ENCODE measurements at places on chromosomes 2 and 18.

GRCh38 chr2:205564346-205565141 is 117.8 kb upstream of the NRP2 start:
- no peak for DNase-seq

DNA sequence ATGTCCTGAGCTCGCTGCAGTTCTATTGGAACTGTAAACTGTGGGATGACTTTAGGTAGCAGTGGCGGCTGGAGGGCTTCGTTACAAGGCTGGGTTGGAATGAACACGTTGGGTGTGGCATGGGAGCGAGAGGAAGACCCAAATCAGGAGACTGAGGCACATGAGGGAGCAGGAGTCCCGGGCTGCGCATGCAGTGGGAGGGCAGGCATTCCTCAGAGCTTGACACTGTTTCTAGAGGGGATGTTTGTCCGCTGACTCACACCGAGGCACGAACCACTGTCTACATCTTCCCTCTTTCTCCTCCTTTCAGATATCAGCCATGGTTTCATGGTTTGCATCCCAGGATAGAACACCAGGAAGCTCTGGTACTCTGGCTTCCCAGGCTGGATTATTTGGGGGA is 40.6 kb upstream of the LAMA1 start:
- no peak for DNase-seq

DNA sequence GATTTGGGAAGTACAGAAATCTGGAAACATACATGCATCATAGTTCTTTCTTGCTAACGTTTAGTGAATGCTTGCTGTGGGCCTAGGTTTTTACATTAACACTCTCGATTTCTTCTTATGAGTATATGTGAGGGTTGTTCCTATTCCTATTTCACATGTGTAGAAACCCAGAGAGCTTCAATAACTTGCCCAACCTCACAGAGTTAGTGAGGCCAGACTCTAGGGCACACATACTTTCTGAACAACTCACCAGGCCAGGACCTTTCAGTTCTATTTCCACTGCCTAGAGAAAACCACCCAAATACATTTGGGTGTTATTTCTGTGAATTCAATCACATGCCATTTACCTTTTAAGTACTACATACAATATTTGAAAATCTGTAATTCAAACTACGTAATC is 8.2 kb upstream of the KCTD1 start:
- no peak for DNase-seq

DNA sequence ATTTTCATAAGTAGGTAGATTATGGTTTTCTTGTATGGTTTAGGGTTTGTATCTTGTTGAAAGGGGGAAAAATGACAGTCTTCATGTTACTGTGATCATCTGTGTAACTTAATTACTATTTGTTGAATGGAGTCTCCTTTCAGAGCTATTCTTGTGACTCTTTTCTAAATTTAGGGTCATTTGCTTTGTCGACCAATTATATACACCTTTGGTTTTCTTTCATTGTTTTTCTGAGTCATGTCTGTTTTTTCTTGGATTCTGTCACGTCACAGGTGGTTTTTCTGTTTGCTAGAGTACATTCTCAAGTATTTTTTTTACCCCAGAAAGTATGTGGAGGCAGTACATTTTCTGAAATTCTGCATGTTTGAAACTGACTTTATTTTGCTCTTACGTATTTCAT is 43.8 kb upstream of the DYSF start:
- no peak for DNase-seq

DNA sequence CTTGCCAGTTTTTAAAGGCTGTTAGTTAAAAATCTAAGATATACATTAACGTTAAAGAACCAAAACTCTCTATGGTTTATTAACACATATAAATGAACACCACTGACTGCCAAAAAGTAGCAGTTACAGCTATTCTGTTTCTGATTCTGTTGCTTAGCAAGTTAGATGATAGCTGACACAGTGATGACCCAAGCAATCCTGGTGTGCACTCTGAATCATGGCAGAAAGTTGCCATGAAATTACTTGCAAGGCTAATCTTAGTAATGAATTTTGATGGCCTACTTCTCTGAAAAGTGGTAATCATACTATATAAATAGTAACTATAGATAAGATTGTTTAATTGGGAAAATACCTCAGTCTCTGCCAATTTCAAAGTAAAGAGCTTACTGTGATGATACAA is 57.7 kb downstream of the ROCK2 start:
- DNase-seq: no peak

GRCh38 chr2:207167099-207167923 is 1.6 kb upstream of the KLF7 start:
- no peak for DNase-seq

DNA sequence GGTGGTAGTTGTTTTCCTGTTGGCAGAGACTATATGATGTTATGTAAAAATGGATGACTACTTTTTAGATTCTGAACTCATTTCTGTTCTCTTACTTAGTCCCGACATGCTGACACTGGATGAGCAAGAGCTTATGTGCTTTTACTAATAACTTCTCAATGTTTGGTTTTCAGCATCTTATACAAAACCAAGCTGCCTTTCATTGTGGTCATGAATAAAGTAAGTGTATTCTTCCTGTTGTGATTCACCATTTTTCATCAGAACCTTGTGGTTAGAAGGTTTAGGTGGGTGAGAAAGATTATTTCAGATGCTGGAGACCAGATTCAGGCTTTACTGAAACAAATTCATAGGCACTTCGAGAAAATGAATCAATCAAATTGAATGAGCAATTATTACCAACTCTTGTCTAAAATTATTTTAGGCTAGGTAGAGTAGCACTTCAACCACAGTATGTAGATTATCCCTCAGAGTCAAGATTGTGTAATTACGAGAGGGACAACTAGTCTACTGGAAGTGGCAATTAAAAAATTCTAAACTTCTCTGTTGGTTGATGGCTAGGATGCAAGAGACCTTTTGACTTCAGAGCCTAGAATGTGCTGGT is 9.3 kb downstream of the GPN1 start:
- DNase-seq: no peak

- no peak for DNase-seq
Observed at GRCh38 chr18:72376256-72376655, 167.9 kb downstream of the CBLN2 start.

DNA sequence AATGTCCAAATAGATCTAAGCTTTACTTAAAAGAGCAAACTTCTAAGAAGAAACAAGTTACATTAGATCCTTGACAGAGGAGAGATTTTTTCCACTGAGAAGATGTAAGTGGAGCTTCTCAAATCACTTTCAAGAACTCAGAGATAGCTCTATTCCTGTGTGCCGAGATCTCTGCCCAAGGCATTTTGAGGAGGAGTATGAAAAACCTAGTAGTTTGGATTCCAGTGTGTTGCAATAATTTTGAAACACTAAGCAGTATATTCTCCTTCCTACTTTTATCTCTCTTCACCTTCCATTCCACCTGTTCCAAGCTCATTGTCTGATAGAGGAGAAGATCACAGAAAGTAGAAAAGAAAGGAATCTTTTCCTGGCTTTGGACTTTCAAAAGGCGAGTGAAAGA is 192.0 kb upstream of the TANK start:
- no peak for DNase-seq

- DNase-seq: no peak
Observed at GRCh38 chr2:2974982-2975381, 402.6 kb downstream of the EIPR1 start.

DNA sequence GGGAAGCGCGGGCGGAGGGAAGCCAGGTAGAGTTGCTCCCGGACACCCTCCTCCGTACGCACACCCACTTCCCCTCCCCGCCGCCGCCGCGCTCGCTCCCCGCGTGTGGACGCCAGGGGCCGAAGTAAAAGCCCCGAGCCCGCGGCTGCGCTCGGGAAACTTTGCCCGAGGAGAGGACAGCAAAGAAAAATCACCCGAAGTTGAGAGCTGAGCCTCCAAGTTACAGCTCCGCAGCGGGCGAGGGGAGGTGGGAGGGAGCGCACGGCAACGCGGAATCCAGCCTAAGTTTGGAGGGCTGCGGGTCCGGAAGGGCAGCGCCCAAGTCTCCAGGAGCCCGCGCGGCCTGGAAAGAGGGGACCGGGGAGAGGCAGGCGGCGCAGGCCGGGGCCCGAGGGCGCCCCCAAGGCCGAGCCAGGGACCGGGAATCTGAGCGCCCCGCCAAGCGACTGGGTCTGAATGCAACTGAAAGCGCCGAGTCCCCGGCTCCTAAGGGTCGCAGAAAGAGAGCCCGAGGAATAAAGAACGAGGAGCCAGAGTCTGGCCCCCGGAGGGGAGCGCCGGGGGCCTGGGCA is 706 bp upstream of the BCL11A start:
- DNase-seq: no peak

GRCh38 chr2:194062401-194062800 is 1594.6 kb upstream of the SLC39A10 start:
- no peak for DNase-seq

DNA sequence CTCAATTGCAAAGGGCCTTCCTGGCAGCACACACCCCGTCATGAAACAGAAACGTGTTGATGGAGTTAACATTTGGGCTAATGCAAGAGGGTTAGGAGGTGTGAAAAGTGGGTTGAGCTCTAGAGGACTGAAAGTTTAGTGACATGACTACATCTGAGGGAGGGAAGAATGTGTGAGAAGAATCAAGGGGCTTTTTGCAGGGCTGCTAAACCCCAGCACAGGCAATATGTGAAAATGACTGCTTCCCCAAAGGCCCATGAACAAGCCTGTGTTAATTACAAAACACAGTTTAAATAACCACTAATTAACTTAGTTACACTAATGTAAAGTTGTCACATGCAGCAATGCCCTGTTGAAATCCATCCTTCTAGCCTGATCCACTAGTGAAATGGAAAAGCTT is 63.4 kb upstream of the PEX13 start:
- DNase-seq: no peak

DNA sequence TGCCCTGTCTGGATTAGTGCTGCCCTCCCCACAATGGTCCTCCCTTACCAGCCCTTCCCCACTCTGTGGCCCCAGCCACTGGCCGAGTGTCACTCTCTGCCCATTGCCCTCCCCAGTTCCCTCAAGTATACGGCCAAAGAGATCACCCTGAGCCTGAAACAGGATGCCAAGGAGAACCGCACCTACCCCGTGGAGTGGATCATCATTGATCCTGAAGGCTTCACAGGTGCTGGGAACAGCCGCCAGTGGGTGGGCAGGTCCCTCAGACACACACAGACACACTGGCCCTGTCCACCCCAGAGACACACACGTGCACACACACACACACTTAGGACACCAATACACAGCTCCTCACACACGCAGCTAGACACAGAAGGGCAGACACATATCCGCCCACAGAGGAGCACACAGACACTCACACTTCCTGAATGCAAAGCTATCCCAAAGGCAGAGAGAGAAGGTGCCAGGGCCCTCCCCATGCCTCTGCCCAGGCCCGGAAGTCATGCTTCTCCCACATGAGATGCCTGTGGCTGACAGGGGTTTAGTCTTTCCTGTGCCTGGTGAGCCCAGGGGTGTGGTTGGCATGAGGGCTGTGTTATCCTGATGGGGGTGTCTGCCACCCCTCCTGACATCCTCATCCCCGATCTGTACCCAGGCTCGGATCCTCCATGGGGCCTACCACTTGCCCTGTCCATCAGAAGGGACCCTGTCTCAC is 2.9 kb downstream of the CHRND start:
- DNase-seq: no peak

GRCh38 chr2:8196316-8196715 is 485.5 kb upstream of the ID2 start:
- DNase-seq: no peak

GRCh38 chr2:65430603-65431420 is 1.6 kb downstream of the SPRED2 start:
- DNase-seq: no peak

- DNase-seq: peak; percentile 11
Observed at GRCh38 chr18:29874519-29875098, 1167.9 kb downstream of the DSC3 start.

- DNase-seq: no peak
Observed at GRCh38 chr2:22086726-22087125, 963.0 kb downstream of the TDRD15 start.

DNA sequence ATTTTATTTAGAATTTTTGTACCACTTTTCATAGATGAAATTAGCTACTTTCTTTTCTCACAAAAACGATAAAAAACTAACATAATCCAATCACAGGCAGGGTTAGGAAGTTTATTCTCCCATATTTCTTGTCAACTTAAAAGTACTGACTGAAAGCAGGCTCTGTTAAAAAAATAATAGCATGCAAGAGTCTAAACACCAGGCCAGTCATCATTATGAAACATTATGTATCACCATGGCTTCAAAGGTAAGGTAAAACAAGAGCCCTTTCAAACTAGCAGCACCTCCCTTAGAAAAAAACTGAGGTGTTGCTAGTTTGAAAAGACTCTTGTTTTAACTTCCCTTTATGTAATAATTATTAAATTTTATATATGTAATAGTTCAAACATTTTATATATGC is 848.0 kb downstream of the RNF144A start:
- DNase-seq: no peak

DNA sequence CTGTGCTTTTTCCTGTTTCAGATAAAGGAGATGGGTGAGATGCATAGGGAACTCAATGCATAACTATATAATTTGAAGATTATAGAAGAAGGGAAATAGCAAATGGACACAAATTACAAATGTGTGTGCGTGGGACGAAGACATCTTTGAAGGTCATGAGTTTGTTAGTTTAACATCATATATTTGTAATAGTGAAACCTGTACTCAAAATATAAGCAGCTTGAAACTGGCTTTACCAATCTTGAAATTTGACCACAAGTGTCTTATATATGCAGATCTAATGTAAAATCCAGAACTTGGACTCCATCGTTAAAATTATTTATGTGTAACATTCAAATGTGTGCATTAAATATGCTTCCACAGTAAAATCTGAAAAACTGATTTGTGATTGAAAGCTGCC is 16.4 kb upstream of the MSH2 start:
- DNase-seq: no peak

- no peak for DNase-seq
Observed at GRCh38 chr2:100812116-100812515, 7.8 kb upstream of the NPAS2 start.

GRCh38 chr2:115277366-115277765 is 834.9 kb downstream of the DPP10 start:
- DNase-seq: no peak

- DNase-seq: no peak
Observed at GRCh38 chr2:239193401-239193811, 207.4 kb downstream of the HDAC4 start.

- DNase-seq: no peak
Observed at GRCh38 chr2:148582679-148583511, 61.7 kb upstream of the EPC2 start.

DNA sequence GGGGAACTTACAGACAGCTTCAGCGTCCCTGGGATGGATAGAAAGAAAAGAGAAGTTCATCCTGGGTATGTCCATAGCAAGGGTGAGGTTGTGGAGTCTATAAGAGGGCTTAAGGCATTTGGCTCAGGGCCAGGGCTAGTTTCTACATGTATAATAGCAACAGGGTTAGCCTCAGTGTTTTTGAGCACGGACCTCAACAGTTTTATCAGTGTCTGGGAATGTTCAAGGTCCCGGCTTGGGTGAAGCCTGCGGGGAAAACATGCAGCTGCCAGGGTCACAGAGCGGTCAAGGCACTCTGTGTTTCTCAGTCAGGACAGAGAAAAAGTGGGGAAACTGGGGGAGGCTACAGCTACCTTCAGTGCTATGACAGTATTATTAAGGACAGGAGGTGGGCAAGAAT is 427.7 kb upstream of the HS6ST1 start:
- DNase-seq: no peak

Data from HFF-Myc (cell line).